Tibial artery (tissue), 4 donors: ENCODE measurements at places on chromosomes 16 and 17.

DNA sequence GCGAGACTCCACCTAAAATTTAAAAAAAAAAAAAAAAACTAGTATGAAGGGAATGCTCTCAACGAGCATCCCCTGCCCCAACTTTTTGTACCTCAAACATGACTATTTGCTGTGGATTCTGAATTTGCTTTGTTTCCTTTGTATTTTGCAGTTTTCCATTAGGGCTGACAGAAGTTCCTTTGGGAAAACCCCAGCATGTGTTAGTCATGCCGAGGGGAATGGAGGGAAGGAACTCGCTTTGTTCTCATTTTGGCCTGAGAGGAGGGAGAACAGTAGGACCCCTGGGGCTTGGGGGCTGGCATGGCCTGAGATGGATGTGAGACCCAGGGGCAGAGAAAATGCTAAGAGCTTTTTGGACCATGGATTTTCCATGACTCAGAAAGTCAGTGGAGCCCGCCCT is 20.5 kb downstream of the KRT9 start:
- DNase-seq: no peak

- DNase-seq: no peak
These were observed 48.2 kb downstream of the CEP112 start for GRCh38 chr17:66143657-66144282.

DNA sequence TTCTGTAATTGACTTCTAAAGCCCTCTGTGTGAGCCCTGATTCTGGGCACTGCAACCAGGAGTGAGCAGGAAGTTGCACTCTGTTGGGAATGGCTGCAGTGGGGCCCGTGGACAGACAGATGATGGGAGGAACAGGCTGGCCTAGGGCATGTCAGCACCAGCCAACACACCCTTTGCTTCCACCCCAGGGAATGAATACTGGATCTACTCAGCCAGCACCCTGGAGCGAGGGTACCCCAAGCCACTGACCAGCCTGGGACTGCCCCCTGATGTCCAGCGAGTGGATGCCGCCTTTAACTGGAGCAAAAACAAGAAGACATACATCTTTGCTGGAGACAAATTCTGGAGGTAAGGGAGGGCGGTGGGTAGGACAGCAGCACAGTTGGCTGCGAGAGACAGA is 10.8 kb upstream of the LPCAT2 start:
- DNase-seq: no peak

- DNase-seq: no peak
These were observed 7.6 kb downstream of the RNF166 start for GRCh38 chr16:88698646-88699045.

GRCh38 chr17:16215965-16216316 is 607 bp upstream of the NCOR1 start:
- peak; percentile 71 for DNase-seq

DNA sequence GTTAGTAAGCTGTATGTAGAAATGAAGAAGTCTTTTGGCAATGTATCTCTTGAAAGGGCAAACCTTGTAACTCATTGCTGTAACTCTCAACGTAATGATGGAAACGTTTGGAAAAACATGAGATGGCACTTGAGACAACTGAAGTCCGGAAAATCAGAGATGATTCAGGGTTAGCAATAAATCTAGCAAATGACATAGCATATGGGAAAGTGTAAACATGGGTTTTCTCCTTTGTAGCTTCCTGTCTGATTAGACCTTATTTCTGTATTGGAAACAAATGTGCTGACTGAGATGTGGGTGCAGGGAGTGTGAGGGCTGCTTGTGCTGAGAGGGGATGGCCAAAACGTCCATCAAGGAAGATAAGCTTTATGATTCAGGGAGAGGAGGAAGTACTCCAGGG is 110.7 kb upstream of the FAM20A start:
- no peak for DNase-seq

DNA sequence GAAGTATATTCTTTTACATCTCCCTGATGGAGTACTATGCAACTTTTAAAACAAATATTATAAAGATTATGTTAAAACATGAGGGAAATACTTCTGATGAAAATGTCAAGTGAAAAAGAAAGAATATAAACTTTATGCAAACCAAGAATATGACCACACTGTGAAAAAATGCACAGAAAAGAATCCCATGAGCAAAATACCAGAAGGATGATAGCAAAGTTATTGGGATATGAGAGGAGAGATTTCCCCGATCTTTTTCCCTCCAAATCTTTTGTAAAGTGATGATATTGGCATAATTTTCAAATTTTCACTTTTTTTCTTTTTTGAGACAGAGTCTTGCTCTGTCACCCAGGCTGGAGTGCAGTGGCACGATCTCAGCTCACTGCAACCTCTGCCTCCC is 36.6 kb upstream of the SMURF2 start:
- no peak for DNase-seq

GRCh38 chr16:50744881-50745280 is 3.0 kb downstream of the CYLD start:
- DNase-seq: no peak

GRCh38 chr16:14070555-14070876 is 603 bp upstream of the MRTFB start:
- no peak for DNase-seq

DNA sequence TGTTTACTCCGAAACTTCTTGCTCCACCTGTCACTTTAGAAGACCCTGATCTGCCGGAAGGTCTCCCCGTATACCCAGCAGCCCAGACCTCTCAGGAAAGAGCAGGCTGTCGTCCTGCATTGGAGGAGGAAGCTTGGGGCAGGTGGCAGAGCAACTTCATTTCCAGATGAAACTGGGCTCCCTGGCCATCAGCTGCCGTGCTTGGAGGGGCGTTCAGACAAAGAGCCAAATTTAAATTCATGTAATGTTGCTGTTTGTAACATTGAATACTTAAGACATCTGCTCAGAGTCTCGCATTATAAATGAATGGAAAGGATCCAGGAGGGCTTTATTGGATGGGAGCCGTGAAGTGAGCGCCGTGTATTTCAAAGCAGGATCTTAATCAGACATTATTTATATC is 628.5 kb downstream of the MAF start:
- DNase-seq: no peak

DNA sequence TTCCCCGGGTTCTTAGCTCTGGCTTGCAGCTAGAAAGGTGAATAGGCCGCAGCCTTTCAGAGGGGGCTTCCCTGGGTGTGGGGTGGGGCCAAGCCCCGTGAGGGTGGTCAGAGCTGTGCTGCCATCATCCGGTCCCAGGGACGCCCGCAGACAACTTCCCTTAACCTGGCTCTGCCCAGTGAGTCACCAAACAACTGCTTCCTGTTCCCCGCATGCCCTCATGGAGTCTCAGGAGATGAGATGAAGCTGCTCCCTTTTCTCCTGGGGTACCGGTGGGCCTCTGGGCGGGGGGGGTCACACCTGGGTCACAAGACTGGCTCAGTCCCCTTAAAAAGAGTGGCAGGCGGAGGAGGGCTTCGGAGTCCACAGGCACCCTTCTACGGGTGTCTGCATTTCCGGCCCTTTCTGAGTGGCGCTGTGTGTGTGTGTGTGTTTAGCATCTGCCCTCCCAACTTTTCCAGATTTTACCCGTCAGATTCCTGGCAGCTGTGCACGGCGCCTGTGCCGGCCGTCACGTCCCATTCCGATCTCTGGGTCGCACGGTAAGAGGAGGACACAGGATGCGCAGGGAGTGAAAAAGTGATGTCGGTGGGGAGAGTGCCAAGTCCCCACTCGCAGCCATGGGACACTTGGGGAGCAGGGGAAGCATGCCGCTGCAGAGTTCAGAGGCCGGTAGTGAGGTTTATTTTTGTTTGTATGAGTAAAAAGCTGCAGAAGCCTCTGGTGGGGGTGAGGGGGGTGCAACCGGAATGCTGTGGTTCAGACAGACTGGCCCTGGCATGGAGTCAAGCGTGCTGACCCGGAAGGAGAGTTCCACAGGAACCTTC is 16.8 kb downstream of the HIC1 start:
- no peak for DNase-seq

DNA sequence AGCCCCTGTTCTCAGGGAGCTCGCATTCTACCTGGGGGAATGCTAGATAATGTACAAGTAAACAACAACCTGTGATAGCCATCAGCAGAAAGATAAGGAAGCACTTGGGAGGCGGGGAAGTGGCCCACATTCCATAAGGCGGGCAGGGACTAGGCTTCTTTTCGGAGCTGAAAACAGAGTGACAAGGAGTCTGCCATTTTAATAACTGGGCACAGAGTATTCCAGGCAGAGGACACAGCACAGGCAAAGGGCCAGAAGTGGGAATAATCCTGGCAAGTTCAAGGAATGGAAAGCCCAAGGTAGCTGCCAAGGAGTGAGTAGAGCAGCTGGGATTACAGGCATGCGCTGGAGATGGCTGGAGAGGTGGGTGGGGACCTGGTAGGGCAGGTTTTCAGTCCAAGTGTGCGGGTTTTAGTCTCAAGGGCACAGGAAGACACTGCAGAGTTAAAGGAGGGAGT is 24.3 kb downstream of the USP43 start:
- no peak for DNase-seq

DNA sequence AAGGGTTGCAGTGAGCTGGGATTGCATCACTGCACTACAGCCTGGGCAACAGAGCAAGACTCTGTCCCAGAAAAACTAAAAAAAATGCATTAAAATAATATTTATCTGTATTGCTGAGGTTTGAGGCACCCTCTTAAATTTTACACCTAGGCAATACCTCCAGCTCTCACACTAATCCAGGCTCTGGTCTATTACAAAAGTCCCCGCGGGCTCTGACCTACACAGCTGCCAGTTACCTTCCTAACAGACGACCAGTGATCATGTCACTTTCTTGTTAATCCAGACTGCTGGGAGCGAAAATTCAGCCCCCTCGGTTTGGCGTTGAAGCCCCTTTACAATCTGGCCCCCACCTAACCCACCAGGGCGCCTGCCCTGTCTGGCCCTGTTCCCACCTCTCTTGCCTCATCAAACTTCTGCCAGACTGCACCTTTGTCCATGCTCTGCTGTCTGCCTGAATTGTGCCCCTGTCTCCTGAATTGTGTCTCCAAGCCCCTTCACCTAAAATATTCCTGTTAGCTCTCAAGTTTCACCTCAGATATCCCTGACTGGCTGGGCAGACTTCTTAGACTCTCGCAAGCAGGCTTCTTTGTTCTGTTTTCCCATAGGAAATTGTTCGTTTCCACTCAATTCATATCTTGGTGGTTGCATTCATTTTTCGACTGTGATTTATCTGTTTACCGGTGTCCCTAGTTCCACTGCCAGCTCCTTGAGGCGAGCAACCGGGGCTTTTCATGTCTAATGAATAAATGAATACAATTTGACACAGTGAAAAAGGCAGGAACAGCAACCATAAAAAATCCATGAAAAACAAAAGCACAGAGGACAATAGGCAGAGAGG is 65.9 kb downstream of the PITPNC1 start:
- no peak for DNase-seq

DNA sequence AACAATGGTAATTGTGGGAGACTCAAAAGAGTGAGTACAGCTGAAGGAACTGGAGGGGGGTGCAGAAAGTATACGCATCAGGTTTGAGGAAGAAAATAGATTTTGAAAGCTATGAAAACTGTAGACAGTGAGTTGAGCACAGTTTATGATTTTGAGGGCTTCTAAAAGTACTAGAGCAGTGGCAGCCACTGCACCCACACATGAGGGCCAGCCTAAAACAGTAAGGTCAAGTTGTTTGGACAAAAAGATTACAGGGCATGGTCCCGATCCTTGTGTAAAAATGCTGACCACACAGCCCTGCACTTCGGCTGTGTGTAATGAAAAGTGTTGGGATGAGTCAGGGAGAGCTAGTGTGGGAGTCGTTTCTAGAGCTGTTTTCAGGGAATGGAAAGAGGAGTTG is 2282.1 kb downstream of the TP53TG3F start:
- DNase-seq: no peak

DNA sequence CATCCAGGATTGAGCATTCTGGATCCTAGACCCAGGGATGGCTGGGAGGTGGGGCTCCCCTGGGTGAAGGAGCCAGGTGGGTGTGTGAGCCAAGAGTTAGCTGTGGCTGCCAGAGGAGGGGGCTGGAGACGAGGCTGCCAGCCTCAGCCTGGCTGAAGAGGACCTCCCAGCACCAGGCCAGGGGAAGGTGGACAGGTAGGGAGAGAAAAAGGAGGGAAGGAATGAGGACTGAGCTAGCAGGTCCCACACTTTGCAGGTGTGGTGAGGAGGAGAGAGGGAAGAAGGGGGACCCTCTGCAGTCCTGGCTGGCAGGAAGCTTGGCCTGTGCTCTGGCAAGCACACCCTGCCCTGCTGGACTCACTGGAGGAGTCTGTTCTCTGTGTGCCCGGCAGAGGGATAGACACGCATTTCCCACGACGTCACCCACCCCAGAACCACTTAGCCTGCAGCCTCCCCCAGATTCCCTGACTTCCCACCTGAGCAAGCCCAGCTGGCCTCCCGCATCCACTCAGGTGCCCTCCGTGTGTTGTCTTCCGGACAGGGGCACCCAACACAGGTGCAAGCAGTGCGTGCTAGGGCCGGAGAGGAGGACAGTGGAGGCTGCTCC is 42.0 kb downstream of the SOCS3 start:
- no peak for DNase-seq

GRCh38 chr16:30063893-30064728 is 1.4 kb upstream of the ALDOA start:
- DNase-seq: peak; percentile 88

GRCh38 chr17:11564589-11565380 is 33.5 kb upstream of the DNAH9 start:
- no peak for DNase-seq
